ENCODE measurements at places on chromosomes 1 and 21.

- DNase-seq, result no peak
These were observed 77.8 kb upstream of the C1orf105 start for GRCh38 chr1:172342584-172343239.

GRCh38 chr21:38494703-38495102 lies 3.6 kb downstream of the ERG start:
- DNase-seq, result no peak

DNA sequence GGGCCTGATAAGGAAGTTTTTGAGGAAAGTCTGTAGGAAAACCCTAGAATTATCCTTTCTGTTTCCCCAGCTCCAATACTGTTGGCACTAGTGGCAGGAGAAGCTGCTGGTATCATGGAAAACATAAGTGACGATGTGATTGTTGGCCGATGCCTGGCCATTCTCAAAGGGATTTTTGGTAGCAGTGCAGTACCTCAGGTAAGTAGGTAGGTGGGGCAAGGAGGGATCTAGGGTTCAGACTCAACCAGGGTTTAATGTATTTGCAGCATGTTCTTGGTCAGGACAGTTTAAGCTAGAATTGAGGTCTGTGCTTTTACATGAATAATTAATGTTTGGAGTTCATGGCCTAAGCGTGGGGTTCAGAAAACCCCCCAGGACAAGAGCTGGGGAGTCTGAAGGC lies 62.1 kb downstream of the KDM1A start:
- DNase-seq, result peak; percentile 39

DNA sequence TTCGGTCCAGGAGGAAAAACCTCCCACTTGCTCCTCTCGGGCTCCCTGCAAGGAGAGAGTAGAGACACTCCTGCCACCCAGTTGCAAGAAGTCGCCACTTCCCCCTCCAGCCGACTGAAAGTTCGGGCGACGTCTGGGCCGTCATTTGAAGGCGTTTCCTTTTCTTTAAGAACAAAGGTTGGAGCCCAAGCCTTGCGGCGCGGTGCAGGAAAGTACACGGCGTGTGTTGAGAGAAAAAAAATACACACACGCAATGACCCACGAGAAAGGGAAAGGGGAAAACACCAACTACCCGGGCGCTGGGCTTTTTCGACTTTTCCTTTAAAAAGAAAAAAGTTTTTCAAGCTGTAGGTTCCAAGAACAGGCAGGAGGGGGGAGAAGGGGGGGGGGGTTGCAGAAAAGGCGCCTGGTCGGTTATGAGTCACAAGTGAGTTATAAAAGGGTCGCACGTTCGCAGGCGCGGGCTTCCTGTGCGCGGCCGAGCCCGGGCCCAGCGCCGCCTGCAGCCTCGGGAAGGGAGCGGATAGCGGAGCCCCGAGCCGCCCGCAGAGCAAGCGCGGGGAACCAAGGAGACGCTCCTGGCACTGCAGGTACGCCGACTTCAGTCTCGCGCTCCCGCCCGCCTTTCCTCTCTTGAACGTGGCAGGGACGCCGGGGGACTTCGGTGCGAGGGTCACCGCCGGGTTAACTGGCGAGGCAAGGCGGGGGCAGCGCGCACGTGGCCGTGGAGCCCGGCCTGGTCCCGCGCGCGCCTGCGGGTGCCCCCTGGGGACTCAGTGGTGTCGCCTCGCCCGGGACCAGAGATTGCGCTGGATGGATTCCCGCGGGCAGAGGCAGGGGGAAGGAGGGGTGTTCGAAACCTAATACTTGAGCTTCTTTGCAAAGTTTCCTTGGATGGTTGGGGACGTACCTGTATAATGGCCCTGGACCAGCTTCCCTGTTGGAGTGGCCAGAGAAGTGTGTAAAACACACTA lies 45.3 kb downstream of the MRPL39 start:
- peak; percentile 72 for DNase-seq

DNA sequence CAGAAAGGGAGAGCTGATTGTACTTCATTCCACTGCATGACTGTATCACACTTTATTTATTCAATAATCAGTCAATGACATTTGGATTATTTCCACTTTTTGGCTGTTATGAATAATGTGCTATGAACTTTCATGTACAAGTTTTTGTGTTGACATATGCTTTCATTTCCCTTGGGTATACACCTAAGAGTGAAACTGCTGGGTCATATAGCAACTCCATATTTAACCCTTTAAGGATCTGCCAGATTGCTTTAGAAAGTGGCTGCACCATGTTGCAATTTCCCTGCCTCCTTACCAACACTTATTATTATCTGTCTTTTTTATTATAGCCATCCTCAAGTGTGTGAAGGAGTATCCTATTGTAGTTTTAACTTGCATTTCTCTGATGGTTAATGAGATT lies 108.8 kb upstream of the KCNK1 start:
- DNase-seq, result no peak

DNA sequence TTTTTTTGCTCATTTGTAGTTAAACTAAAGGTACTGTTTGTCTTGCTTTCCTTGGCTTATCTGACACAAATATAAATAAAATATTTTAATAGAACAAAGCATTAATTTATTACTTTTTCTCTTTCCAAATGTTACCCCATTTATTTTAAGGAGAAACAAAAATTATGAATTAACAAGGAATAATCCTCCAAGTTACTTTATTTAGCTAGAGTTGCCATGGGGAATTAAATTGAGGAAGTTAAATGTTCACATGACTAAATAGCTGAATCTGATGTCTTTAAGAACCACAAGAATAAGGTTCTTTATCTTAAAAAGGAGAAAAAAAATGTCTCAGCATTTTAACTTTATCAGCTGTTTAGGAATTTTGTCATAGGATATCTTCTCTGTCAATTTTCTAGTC lies 12.3 kb downstream of the ATG4C start:
- no peak for DNase-seq

DNA sequence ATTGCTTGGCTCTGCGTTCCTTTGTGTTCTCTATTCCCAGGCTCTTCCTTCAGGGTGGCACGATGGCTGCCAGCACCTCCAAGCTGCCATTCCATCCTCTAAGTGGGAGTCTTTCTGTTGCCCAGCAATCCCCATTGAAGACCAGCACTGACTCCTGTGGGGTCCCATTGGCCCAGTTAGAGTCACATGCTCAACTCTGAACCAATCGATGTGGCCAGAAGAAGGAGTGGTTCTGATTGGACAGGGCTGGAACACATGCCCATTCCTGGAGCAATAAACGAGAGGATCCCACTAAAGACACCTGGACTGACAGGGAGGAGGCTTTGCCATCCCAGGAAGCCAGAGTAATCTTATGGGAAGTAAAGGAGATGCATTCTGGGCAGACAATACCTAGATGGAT lies 97.2 kb upstream of the IGSF21 start:
- DNase-seq, result no peak

All from DMS53 (cell line).